Activated T-helper 9 cell treated with anti-CD3 and anti-CD28 coated beads, Interleukin-2, amount 50 U/mL, for 16 hours (primary cell): ENCODE measurements at places on chromosomes 3 and 15.

DNA sequence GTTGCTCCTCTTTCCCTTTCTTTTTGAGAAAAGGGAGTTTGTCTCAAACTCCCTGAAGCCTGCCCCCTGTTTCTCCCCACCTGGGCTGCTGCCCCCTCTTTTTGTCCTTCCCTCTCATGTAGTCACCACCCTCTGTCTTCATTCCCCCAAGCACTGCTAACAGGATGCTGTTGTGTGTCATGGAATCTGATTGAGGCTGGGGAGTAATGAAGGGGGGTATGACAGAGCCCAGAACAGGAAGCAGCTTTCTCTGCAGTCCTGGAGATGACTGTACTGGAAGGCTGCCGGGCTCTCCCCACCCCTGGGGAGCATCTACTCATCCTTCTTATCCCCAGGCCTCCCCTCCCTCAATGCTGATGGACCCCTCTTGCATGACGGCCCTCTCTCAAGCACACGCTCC, 181.6 kb downstream of the ABHD5 start:
- no peak for DNase-seq

DNA sequence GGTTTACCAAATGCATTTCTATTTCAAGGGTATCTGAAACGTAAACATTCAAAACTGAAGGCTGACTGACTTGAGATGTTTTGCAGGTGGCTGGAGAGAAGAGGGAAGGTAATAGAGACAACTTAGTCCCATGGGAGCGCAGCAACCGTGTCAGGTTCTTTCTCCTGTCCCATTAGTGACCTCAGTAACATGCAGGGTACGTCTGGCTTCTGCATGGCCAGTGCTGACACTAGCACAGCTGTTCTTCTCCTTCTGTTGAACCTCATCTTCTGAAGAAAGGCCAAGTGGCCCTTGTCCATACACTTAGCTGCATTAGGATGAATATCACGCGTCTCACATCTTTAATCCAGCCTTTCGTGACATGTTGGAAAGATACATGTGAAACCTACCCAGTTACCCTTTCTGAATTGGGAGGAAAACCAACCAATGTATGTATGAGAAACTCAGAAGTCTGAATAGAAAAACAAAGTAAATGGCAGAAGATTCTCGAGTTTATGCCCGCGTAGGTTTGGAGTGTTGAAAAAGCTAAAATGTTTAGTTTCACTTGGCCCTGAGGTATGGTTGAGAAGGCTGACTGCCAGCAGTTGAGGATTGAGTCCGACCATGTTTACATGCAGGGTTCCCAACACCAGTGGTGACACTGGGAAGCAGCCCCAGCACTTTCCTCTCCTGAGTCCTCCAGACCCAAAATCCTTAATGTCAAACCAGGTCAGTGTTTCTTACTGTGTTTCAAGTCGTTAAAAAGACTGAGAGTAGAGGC, 10.3 kb downstream of the NCBP2 start:
- no peak for DNase-seq

DNA sequence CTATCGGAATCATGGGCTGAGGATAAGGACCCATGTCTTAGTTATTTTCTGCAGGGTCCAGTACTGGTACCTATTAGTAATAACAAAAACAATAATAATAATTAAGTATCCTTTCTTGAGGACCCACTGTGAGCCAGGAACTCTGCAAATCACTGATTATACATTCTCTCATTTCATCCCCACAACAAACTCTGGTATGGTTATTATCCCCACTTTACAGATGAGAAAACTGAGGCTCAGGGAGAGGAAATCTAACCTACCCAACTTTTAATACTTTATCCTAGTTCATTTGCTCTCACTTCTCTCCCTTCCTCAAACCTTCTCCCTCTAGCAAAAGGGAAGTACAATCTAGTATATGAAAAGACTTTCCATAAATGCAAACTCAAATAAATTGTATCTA, 528.4 kb upstream of the PROK2 start:
- DNase-seq: no peak

DNA sequence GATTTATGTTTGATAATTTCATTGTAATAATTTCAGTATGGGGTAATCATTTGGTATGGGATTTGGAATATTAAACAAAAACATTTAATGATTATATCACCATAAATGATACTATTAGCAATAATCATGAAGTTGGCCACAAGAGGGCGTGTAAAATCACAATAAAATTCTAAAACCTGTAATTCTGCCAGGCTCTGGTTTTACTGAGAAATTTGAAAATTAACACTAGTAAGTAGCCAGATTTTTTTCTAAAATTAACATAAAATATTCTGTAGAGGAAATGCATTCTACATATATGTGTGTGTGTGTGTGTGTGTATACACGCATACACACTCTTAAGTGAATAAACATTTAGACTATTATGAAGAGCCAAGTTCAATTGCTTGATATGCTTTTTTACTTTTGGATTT, 40.5 kb downstream of the FEZF2 start:
- DNase-seq: no peak

DNA sequence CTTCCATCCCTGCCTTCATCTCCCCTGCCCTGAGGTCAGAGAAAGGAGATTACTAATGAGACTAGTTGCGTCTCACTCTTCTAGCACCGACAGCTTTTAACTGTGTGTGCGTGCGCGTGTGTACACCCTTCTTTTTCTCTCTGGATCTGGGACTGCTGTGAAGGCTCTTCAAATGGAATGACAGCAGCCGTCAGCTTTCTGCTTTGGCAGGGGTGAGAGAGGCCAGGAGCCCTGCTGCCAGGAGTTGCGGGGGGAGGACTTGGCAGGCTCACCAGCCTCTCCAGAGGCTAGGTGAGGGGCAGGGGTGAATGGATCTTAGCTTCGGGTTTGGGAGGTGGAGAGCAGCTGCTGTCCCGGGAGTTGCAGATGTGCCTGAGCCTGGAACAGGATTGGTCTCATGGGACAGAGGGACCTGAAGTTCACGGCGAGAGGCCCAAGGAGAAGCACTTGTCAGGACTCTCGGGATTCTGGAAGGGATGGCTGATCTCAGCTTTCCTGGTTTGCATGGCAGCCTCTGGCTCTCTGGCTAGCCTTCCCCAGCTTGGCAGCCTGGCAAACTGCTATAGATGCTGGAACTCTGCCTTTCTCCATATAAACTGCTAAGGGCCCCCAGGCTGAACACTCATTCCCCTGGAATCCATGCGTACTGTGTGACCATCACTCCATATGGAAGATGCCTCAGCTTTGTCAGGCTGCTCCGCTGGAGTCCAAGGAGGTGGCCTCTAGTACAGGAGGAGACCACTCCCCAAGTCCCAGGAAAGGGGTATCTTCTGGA, 16.6 kb downstream of the TEX264 start:
- DNase-seq: no peak

DNA sequence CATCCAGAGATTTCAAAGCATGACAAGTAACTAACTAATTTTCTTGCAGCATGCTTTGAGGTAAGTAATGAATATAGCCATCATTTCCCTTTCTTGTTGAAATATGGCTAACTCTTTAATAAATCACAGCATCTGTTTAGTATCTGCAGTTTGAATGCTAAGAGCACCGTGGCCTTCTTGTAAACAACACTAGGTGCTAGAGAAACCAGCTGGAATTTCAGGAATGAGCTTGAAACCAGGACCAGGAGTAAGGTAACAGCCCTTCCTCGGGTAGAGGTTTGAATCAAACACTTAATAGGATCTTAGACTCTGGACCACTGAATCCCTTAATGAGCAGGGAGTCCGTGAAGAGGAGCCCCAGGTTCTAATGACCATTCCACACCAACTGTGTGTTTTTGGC, 13.6 kb downstream of the CALML4 start:
- DNase-seq: no peak

GRCh38 chr3:112908252-112908651, 61.6 kb upstream of the CD200R1L start:
- no peak for DNase-seq

GRCh38 chr3:68817243-68817642, 115.1 kb downstream of the TAFA4 start:
- no peak for DNase-seq

- no peak for DNase-seq
Measured at GRCh38 chr3:162398554-162398953, 901.9 kb downstream of the OTOL1 start.

DNA sequence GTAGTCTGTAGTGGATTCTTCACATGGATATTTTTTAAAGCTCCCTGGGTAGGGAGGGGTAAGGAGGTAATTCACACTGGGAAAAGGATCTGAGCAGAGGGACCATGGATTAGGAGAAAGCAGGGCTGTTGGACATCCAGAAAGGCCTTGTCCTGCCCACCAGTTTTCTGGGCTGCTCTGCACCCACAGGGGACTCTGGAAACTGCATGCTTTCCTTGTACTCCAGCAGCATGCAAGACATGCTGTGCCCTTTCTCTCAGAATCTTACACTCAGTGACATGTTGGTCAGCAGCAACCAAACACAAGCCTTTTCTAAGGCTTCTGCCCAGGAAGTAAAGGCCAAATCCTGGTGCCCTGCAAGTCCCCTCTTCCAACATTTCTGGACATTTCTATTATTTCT, 2.5 kb upstream of the FBN1 start:
- no peak for DNase-seq

DNA sequence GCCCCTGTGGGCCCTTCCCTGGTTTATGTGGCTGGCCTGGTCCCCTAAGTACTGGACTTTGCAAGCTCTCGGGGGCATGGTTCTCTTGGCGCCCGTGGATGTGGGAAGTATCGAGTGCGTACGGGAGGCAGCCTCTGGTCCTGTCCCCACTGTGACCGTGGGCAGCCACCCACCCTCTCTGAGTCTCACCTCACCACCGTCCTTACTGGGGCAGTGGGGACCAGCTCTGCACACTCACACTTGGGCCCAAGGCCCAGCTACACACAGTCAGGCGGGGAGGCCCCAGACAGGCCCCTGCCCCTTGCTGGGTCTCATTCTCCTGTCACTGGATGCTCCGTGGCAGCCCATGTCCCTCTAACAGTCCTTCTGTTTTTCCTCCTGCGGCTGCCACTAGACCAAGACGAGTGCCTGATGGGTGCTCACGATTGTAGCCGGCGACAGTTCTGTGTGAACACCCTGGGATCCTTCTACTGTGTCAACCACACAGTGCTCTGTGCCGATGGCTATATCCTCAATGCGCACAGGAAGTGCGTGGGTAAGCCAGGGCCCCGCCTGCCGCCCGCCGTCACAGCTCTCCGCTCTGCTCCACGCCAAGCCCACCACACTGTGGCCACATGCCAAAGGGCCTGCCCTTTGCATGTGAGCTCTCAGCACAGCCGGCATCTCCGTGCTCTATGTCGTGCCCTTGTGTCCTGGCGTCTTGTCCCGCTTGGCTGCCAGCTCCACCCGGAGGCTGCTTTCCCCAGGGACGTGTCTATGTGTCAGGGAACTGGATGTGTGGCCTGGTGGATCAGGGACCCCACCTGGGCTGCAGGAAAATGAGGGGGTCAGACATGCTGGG, 72.7 kb downstream of the FBLN2 start:
- DNase-seq: no peak

DNA sequence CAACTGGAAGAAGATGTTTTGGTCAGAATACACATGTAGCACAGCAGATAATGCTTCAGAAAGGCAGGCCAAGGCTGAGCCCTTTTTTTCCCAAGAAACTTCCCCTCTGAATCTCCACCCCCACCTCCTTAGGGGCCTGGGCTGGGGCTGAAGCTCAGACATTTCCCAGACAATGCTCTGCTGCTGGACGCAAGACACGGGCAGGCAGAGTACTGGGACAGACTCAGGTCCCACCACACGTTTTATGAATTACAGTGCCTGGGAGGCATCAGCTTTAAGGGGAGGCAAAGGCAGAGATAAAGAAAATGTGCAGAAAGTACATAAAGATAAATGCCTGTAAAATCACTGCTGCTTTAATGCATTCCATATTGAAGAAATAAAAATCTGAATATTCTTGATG, 479.4 kb downstream of the ERC2 start:
- DNase-seq: no peak

GRCh38 chr3:23723930-23724329, 81.8 kb upstream of the UBE2E1 start:
- DNase-seq: no peak

DNA sequence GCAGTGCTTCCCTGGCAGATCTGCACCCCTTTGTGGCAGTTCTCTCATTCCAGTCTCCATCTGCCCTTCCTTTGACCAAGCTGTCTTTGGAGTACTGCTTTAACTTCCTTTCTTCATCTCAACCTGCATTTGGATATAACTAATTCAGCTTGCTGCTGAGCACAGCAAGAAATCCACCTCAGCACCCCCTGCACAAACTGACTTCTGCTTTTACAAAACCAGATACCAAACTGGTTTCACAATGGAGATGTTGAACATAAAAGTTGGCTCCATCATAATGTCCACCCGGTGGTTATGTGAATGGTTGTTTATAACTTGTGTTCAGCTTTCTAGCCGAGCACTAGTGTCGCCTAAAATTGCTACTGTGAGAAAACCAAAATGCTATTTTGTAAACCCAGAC, 341.1 kb upstream of the SEMA6D start:
- DNase-seq: no peak

- DNase-seq: peak; percentile 81
Measured at GRCh38 chr3:128075522-128076482, 23.6 kb downstream of the SEC61A1 start.

- DNase-seq: no peak
Measured at GRCh38 chr3:188400494-188401243, 246.7 kb downstream of the LPP start.

DNA sequence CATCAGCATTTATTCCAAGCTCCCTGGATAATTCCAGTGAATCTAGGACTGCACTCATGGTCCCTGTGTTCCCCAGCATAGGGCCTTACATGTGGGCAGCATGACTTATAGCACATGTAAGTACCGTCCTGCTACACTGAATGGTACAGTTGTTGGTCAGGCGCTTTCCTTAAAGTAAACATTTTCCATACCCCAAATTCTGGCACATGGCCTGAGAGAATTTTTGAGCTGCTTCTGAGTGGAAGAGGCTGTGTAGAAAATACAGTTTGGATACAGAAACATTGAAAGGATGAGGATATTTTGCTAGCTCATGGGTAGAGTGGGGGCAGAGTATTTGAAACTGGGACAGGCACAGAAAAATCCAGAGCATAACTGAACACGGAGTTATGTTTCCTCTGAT, 27.6 kb downstream of the CORO2B start:
- no peak for DNase-seq

DNA sequence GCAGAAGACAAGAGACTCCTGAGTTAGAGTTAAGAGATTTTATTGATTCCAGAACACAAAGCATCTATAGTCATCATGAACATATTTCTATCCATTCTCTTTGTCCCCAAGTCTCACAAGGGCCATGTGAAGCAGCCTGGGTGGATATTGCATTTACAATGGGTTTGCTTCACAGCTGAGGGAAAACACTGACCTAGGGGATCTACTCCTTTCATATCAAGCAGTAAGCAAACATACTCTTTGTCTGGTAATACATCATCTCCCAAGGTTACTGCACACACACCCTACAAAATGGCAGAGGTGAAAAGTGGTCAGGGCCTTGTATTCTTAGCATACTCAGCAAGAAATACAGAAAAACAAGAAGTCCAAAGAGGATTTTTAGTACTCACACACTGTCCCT, 267.7 kb upstream of the BCHE start:
- DNase-seq: no peak

GRCh38 chr3:39146611-39147591, 6.5 kb downstream of the CSRNP1 start:
- peak; percentile 68 for DNase-seq

- no peak for DNase-seq
Measured at GRCh38 chr3:65200310-65200970, 512.6 kb upstream of the ADAMTS9 start.
